ENCODE measurements at places on chromosomes 6 and 20.

- DNase-seq = no peak
Measured at GRCh38 chr6:168071620-168072019, 7.4 kb downstream of the FRMD1 start.

DNA sequence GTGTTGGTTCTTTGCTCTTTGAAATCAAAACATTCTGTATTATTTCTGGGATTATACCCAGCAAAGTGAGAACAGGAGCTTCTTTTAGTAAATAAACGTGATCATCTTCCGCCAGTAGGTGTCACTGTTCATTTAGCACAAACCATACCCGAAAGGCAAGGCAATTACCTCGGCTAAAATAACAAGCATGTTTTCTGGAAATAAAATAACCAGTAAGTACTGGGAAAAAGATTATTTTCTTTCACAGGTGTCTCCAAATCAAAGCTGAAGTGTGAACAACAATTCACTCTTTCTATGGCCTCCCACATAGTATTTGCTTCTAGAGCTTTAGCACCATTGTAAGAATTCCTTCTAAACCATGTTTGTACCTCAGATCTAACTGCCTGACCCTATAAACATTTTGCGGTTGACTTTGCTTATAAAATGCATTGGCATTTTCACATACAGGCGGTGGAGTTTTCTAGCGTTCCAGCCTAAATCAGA, 144.6 kb upstream of the AGPAT4 start:
- peak; percentile 80 for DNase-seq

- DNase-seq = no peak
Measured at GRCh38 chr6:4584801-4585200, 191.4 kb upstream of the CDYL start.

- peak; percentile 96 for DNase-seq
Measured at GRCh38 chr6:27809939-27810767, 102.0 kb downstream of the OR2B2 start.

GRCh38 chr6:82865461-82865860, 200.2 kb downstream of the UBE3D start:
- DNase-seq = no peak

GRCh38 chr20:41600926-41601631, 17.1 kb downstream of the CHD6 start:
- no peak for DNase-seq

- DNase-seq = no peak
Measured at GRCh38 chr6:139369068-139369467, 5.4 kb downstream of the CITED2 start.

Data from activated CD4-positive, alpha-beta T cell treated with anti-CD3 and anti-CD28 coated beads, Interleukin-2, amount 10 ng/mL, durations not matched to agents 24 days and 14 days (primary cell).